Bladder microvascular endothelial cell (primary cell): ENCODE measurements at places on chromosomes 1 and 21. TPM values are rescaled to one million over a fixed set of nuclear protein-coding genes. Genes with fewer than 3 reads are reported as not detected.

The MAP3K7CL gene
- total RNA-seq: 2.6 and 3.7 TPM in 2 replicates

The TPTE gene
- total RNA-seq: not detected in 2 replicates

The FCGR3B gene
- total RNA-seq: not detected in 2 replicates

The TRAF3IP3 gene
- not detected in 2 replicates for total RNA-seq

The LRRC8C gene
- total RNA-seq: 17.8 and 27.1 TPM in 2 replicates

The S100A14 gene
- not detected in 2 replicates for total RNA-seq

The CACHD1 gene
- total RNA-seq: 4.5 and 12.2 TPM in 2 replicates

The TMEM222 gene
- 14.4 and 29.8 TPM in 2 replicates for total RNA-seq

The FBXO2 gene
- 0.32 and 3.7 TPM in 2 replicates for total RNA-seq

The SPTA1 gene
- total RNA-seq: 1.3 and 2.1 TPM in 2 replicates

The OR2T8 gene
- not detected in 2 replicates for total RNA-seq

The OTUD3 gene
- 1.8 and 8.9 TPM in 2 replicates for total RNA-seq

The KCNE2 gene
- not detected in 2 replicates for total RNA-seq

The CENPF gene
- total RNA-seq: 29.5 and 31.9 TPM in 2 replicates

The SLC9C2 gene
- under 0.01 TPM in 1 of 2 replicates, not detected in the other for total RNA-seq

The SPRR2B gene
- not detected in 2 replicates for total RNA-seq

The CD160 gene
- total RNA-seq: not detected in 2 replicates

The IFNLR1 gene
- total RNA-seq: not detected in 2 replicates

The MXRA8 gene
- total RNA-seq: 0.38 and 0.97 TPM in 2 replicates

The LAMC1 gene
- total RNA-seq: 412 and 874 TPM in 2 replicates

The RAB3B gene
- 0.32 and 5.4 TPM in 2 replicates for total RNA-seq

The SCNM1 gene
- 23.8 and 24.4 TPM in 2 replicates for total RNA-seq

The OR2G6 gene
- total RNA-seq: not detected in 2 replicates

The SHCBP1L gene
- not detected in 2 replicates for total RNA-seq

The SLC6A17 gene
- under 0.01 and 1.1 TPM in 2 replicates for total RNA-seq

The IFI44L gene
- 3.1 and 5.7 TPM in 2 replicates for total RNA-seq

The CLEC20A gene
- not detected in 2 replicates for total RNA-seq

The FLG2 gene
- total RNA-seq: not detected in 2 replicates

The PLA2G4A gene
- 1.3 and 7.4 TPM in 2 replicates for total RNA-seq

The DEPDC1 gene
- 10.8 TPM in 2 replicates for total RNA-seq

The EPHA2 gene
- total RNA-seq: 72.7 and 298 TPM in 2 replicates

The ROR1 gene
- total RNA-seq: 0.16 and 0.57 TPM in 2 replicates

The INAVA gene
- total RNA-seq: 0.16 TPM in 1 of 2 replicates, not detected in the other

The MMEL1 gene
- total RNA-seq: 1.6 TPM in 2 replicates

The ADAMTS1 gene
- total RNA-seq: 8.9 and 20.7 TPM in 2 replicates

The SLC1A7 gene
- total RNA-seq: not detected in 2 replicates

The AMIGO1 gene
- total RNA-seq: 0.16 and 3.0 TPM in 2 replicates

The C1orf87 gene
- not detected in 2 replicates for total RNA-seq

The RNF19B gene
- 13.8 and 21.4 TPM in 2 replicates for total RNA-seq

The CD1E gene
- not detected in 2 replicates for total RNA-seq

The GUCA2B gene
- total RNA-seq: not detected in 2 replicates

The MR1 gene
- 1.8 and 3.2 TPM in 2 replicates for total RNA-seq

The C1orf167 gene
- total RNA-seq: 0.16 and 0.19 TPM in 2 replicates

The TFF2 gene
- total RNA-seq: not detected in 2 replicates

The CD2 gene
- not detected in 2 replicates for total RNA-seq

The TOMM40L gene
- total RNA-seq: 14.2 and 18.3 TPM in 2 replicates

The CFAP107 gene
- total RNA-seq: not detected in 2 replicates

The C1orf115 gene
- 47.3 and 93.7 TPM in 2 replicates for total RNA-seq

The SLC16A4 gene
- 0.38 and 0.65 TPM in 2 replicates for total RNA-seq

The LIX1L gene
- 13.0 and 22.0 TPM in 2 replicates for total RNA-seq

The DIPK1A gene
- total RNA-seq: 0.25 and 0.32 TPM in 2 replicates

The CLCA4 gene
- not detected in 2 replicates for total RNA-seq

The HLX gene
- 21.0 and 68.6 TPM in 2 replicates for total RNA-seq

The LCE6A gene
- not detected in 2 replicates for total RNA-seq

The PLA2G5 gene
- 0.16 and 1.0 TPM in 2 replicates for total RNA-seq

The CAMK1G gene
- total RNA-seq: not detected in 2 replicates
